GM23338 (cell line): ENCODE measurements at places on chromosomes 7 and 10. TPM values are rescaled to one million over a fixed set of nuclear protein-coding genes. Genes with fewer than 3 reads are reported as not detected.
A peak's percentile ranks its signal among the peaks of the same experiment; 100 is the strongest.

The SLC18A3 gene
- total RNA-seq: 0.12 TPM in 1 of 2 replicates, not detected in the other

GRCh38 chr10:504121-504611 lies 185.3 kb downstream of the DIP2C start:
- no peaks in the 10 kb centered on the region for H3K36me3 ChIP-seq
- H3K27ac ChIP-seq: no peak overlapping the region
- no peak for DNase-seq
- H3K4me1 ChIP-seq: no peaks in the 10 kb centered on the region

- H3K4me3 ChIP-seq: no peak overlapping the region
- H3K27ac ChIP-seq: no peak overlapping the region
- peak; percentile 39 for DNase-seq
- H3K27me3 ChIP-seq: no peaks in the 10 kb centered on the region
Measured at GRCh38 chr7:47988496-47989386, 9.3 kb upstream of the HUS1 start.

GRCh38 chr10:17022896-17023295 lies 106.7 kb downstream of the CUBN start:
- no peaks in the 10 kb centered on the region for H3K36me3 ChIP-seq
- no peak overlapping the region for H3K4me3 ChIP-seq
- H3K27ac ChIP-seq: peak overlapping the region; percentile 33; the same call in 1 of the 2 replicates
- peaks cover 28% of the 10 kb centered on the region for H3K4me1 ChIP-seq

GRCh38 chr10:68271196-68271882 lies 39.4 kb upstream of the ATOH7 start:
- no peaks in the 10 kb centered on the region for H3K4me1 ChIP-seq
- DNase-seq: peak; percentile 21
- H3K27me3 ChIP-seq: no peaks in the 10 kb centered on the region
- H3K27ac ChIP-seq: no peak overlapping the region
- H3K4me3 ChIP-seq: no peak overlapping the region

GRCh38 chr10:128003521-128003920 lies 96.6 kb downstream of the PTPRE start:
- DNase-seq: no peak
- no peaks in the 10 kb centered on the region for H3K27me3 ChIP-seq
- H3K27ac ChIP-seq: no peak overlapping the region
- H3K4me3 ChIP-seq: no peak overlapping the region

DNA sequence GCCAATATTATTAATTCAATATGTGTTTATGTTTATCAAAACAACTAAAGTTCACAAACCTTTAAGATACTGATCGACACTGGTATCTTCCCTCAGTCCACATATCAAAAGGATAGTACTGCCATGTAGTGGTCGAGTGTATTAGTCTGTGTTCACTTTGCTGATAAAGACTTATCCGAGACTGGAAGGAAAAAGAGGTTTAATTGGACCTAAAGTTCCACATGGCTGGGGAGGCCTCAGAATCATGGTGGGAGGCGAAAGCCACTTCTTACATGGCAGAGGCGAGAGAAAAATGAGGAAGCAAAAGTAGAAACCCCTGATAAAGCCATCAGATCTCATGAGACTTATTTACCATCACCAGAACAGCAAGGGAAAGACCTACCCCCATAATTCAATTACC lies 325.4 kb upstream of the PHF14 start:
- DNase-seq: no peak
- H3K4me3 ChIP-seq: no peak overlapping the region
